ENCODE measurements at places on chromosomes 3 and 15.

GRCh38 chr15:35522061-35522460 is 23.9 kb downstream of the DPH6 start:
- no peak for DNase-seq

GRCh38 chr3:51498876-51499738 is 708 bp downstream of the DCAF1 start:
- DNase-seq: peak; percentile 77

DNA sequence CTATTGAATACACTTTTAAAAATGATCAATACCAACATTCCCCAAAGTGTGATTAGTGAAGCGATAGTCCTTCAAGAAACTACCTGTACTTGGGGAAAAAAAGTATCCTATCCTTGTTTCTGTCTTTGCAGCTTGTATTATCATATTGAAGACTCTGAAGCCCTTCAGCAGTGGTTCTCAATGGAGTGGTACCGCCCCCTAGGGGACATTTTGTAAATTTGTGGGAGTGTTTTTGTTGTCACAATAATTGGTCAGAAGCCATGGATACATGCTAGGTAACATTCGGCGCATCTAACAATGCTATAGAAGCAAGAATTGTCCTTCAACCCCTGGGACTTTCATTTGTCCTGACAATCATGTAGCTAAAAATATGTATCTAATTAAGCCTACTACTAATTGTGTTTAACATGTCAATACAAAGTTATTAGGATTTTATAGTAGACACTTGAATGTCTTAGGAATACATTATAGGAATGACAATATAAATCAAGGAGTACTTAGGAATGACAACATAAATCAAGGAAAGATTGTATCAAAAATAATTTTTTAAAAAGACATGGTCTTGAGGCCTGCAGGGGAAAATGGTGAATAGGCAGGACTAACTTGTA is 53.7 kb downstream of the NMD3 start:
- DNase-seq: peak; percentile 55

DNA sequence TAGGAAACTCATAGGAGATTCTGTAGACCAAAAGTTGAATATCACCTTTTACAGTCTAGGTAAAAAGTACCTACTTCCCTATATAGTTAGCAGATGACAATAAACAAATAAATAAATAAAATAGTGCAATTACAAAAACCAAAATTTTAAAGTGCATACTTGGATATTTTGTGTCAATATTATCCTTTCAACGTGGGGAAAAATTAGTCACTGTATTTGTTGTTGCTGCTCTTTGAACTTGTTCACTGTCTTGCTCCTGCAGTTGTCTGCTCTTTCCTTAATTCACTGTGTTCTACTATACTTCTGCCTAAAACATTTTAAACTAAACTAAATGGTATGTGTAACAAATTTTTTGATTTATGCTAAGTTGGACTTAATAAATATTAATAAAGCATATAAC is 889.0 kb downstream of the ROBO1 start:
- DNase-seq: no peak

- DNase-seq: no peak
These were observed 608.6 kb upstream of the BCHE start for GRCh38 chr3:166445865-166446264.

DNA sequence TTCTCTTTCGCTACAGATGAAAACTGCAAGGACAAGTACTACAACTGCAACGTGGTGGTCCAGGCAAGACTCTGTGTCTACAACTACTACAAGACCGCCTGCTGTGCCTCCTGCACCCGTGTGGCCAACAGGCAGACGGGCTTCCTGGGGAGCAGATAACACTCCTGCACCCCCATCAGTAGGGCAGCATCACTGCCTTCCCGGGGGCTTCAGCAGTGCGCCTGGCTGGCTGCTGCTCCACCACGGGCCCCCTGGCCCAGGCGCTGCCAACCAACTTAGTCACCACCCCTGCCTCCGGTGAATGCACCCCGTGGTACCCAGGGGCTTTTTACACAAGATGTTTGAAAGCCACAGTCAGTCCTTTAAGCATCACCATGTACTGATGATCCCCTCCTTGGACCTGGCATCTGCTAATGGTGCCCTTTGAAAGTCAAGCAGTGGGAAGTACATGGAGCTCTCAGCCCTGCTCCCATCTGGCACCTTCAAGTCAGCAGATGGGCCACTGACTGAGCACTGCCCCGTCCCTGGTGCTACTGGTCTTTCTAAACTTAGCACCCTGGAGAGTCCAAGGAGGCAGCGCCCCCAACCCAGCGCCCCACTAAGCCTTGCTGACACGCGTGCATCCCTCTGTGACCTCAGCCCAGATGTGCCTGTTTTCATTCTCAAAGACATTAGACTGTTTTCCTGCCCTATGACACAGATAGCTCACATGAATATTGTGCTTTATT is 33.0 kb upstream of the NR2E3 start:
- no peak for DNase-seq

DNA sequence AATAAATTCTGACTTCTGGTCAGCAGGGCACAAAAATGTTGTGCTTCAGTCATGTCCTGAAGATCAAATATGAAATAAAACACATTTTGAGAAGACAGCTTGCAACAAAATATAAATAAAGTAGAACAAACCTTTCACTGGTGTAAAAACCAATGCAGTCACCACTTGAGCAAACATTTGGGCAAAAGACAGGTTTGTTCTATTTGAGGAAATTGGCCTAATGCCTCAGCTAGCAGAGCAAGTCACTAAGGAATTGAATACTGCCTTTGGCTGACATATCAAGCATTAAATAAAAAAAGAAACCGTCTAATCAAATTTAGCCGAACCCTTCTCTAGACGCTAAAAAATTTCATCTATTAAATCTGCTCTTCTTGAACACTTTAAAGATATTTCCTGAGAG is 475.4 kb upstream of the CNTN3 start:
- DNase-seq: no peak

DNA sequence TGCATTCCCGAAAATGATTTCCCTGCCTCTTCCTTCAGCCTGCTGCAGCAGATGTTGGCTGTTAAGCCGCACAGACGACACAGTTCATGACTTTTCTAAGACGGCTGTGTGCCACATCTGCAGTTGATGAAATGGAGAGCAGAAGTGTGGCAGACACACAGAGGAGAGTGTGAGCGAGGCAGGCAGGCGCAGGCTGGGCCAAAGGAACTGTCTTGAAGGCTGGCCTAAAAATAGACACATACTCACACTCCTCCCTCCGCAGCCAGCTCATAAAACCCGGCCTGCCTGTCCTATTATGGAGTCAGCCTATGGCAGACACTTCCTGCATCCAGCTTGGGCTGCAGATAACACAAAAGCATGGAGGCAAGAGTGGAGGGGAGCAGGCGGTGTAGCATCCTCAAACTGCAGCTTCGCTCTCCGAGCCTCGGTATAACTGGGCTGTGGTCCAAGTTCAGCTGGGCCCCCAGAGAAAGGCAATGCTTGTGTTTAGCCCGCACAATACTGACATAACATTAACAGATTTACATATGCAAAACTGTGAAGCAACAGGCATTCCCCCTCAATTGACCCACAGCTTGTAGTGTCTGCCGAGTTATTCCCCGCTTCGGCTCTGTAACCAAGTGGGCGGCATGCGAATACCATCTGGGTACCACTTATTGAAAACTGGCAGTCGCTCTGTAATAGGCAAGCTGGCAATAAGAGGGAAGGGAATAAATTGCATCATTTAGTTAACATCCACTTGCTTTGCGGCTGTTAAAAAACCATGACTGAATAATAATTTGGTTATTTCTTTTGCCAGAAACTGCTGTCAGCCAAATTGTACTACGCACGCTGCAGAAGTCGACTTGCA is 40.8 kb downstream of the FOXP1 start:
- no peak for DNase-seq

DNA sequence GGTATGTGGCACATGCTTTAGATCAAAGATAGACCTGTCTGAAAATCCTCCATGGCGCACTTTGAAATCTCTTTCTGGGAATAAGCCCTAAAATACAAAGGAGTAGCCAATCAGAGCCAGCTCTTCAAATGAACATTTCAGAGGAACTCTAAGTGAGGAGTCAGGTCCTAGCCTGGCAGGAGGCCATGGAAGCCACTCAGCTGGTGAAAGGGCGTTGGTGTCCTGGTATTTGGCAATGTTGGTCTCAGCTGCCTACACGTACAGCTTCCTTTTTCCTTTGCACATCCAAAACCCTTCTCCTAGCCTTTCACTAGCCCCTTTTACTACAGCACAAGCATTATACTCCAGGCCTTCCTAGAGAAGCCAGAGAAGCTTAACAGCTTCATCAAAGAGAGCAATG is 5.5 kb downstream of the WDR73 start:
- no peak for DNase-seq

DNA sequence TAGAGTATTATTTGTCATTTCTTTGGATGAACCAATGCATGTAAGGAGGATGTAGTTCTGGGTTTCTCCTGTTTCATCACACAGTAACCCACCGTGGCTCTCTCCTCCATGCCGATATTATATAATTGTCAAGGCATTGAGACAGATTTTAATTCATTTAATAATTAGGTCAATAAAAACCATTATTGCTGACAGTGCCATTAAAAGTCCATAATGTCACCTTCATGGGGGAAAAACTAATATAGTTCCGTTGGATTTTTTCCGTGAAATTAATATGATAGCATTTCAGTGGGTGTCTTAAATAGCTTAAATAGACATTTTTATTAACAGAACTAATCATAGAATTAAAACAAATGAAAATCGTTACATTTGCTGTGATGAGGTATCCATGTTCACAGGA is 747.7 kb upstream of the CFAP20DC start:
- no peak for DNase-seq

DNA sequence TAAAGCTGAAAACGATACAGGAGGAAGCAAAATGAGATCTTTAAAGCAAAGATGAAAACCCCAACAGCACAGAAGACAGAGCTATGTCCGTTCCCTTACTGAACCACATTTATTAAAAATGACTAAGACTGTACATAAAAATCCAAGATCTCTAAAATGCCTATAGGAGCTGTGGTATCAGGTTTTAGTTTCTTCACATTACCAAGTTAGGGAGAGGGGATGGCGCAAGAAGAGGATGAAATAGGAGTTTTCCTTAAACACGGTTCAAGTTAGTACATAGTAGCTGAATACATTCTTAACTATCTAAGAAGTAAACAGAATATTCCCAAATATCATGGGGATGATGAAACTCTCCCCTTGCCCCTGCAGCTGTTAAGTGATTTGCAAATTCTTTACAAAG is 6.3 kb downstream of the EOMES start:
- DNase-seq: no peak

DNA sequence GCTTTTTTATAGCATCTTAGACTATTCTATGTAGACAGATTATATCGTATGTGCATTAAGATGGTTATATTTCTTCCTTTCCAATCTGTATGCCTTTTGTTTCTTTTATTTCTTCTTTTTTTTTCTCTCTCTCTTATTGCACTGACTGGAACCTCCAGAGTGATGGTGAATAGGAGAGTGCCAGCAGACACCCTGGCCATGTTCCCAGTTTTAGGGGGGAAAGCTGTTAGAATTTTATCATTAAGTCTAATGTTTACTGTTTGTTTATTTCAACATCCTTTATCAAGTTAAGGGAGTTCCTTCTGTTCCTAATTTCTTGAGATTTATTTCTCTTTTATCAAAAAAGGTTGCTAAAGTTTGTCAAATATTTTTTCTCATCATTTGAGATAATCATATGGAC is 116.6 kb upstream of the LRTM1 start:
- no peak for DNase-seq
